Putamen (tissue), 1 donor: ENCODE measurements at places on chromosomes 4 and X.
A peak's percentile ranks its signal among the peaks of the same experiment; 100 is the strongest.

DNA sequence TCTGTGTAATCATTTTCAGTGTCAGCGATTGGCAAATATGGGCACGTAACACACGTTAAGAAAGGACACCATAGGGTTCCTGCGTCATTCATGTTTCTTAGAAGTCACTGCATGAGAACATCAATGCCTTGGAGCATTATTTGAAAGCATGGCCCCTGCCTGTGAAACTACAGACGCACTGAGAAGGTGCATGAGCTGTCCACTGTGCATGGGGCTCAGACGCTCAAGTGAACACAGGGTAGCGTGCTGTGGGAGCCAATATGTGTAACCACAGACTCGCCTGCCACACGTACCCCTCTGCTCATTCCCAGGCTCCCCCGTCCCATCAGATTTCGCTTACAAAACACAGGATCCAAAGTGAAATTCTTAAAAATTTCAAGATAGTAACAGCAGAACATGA is 6.5 kb downstream of the PPP2R2C start:
- no peak for DNase-seq

DNA sequence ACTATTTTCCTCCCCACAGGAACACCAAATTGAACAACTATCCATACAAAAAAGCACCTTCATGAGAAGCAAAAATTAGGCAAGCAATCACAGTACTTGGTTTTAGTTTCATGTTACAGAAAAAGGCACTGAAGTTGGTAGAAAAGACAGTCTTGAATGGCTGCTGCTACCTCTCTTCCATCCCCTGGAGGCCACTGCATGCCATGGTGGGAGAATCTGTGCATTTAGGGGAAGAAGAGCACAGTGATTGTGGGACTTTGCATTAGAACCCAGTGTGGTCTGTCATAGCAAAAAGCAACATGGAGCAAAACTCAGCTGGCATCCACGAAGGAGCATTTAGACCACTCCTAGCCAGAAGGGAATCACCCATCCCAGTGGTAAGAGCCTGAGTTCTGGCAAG is 941.9 kb downstream of the PCDH18 start:
- no peak for DNase-seq

- DNase-seq, result no peak
Measured at GRCh38 chr4:133150486-133151340, 1.6 kb downstream of the PCDH10 start.

DNA sequence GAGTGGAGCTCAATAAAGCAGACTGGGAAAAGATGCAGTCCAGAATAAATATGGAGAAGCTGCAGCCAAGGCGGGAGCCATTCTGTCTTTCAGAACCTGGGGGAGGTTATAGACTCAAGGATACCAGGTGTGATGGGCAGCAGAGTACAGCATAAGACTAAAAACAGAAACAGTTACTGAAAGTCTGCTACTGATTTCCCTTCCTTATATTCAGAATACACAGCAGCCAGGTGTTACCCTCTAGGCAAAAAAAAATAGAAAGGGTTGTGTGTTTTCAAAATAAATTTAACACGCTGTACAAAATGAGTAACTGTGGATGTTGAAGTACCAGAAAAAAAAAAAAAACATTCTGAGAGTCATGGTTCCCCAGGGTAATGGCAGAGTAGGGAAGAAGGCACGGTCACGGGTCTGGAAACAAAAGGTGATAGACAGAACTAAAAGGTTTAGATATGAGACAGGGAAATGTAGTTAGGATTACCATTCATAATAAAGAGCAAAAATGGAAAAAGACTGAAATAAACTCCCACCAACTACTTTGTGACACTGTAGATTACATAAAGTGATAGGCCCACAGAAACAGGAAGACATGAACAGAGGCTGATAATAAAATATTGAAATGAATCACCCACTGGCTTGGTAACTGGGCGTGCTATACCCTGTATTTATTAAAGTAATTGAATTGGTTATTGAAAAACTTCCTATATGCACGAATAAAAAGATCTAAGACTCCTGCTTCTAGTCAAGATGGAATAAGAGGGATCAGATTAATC is 10.8 kb upstream of the HHIP start:
- no peak for DNase-seq

DNA sequence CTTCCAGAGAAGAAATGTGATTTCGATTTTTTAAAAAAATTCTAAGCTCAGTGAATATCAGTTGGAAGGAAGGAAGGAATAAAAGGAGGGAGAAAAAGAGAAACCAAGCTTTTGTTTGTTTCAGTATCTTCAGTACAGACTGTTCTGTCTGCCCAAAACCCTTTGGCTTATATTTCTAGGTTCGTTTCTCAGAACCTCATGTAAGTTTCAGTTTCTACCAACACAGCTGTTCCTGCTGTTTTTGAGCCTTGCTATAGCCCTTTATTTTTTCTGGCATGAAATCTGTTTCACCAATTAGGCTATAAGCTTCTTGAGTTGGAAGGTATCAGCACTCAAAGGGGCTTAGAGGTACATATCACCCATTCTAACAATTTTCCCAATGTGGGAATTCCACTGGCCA is 157.9 kb downstream of the GBA3 start:
- no peak for DNase-seq

DNA sequence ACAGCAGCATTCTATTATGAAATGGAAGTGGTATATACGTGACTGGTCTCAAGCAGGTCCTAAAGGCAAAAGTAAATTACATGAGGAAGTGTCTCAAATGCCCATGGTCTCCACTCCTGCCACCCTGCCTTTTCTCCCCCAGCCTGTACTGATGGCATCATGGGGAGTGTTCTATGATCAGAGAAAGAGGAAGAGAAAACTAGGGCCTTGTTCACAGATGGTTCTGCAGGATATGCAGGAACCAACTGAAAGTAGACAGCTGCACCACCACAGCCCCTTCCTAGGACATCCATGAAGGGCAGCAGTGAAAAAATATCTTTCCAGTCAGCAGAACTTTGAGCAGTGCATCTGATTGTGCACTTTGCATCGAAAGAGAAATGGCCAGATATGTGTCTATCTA is 901.5 kb downstream of the ARAP2 start:
- DNase-seq, result no peak

DNA sequence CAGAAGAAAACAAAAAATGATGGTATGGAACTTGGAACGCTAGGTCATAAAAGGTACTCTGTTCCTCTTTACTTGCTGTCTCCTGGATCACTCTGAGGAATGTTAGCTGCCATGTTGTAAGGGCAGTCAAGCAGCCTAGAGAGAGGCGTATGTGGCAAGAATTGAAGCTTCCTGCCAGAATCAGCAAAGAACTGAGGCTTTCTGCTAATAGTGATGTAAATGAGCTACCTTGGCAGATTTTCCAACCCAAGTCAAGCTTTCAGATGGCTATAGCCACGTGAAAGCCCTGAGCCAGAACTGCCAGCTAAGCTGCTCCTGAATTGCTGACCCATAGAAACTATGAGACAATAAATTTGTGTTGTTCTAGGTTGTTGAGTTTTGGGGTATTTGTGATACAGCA is 38.7 kb downstream of the AASDH start:
- DNase-seq, result peak; percentile 52

GRCh38 chrX:102745513-102745856 is 24.9 kb downstream of the GPRASP3 start:
- no peak for DNase-seq

- DNase-seq, result no peak
Measured at GRCh38 chr4:121397941-121398601, 17.3 kb upstream of the QRFPR start.

DNA sequence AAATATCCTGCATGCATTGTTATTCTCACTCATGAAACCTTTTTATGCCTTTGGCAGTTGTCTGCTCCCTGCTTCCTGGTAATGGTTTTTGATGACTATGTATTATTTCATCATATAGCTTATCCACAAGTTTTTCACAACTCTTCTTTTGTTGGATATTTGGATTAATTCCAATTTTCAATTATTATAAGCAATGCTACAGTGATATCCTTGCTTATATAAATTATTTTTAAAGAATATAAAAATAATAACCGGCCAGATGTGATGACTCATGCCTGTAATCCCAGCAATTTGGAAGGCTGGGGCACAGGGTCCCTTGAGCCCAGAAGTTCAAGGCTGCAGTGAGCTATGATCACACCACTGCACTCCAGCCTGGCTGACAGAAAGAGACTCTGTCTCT is 47.0 kb downstream of the ASIC5 start:
- no peak for DNase-seq

DNA sequence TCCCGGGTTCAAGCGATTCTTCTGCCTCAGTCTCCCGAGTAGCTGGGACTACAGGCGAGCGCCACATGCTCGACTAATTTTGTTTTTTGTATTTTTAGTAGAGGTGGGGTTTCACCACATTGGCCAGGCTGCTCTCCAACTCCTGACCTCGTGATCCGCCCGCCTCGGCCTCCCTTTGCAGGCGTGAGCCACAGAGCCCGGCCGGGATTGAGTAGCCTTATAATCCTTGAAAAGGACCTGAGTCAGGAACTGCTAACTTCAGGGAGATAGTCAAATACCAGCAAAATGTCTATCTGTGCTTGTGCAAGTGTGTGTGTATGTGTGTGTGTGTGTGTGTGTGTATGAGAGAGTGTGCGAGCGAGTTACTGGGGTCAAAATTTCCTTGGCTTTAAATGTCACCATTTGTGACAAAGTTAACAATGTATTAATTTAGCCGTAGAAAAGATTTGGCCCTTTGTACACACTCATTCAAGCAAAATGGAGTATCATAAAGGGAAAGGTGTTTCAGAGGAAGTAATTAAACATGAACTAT is 1.8 kb upstream of the KDM6A start:
- no peak for DNase-seq

DNA sequence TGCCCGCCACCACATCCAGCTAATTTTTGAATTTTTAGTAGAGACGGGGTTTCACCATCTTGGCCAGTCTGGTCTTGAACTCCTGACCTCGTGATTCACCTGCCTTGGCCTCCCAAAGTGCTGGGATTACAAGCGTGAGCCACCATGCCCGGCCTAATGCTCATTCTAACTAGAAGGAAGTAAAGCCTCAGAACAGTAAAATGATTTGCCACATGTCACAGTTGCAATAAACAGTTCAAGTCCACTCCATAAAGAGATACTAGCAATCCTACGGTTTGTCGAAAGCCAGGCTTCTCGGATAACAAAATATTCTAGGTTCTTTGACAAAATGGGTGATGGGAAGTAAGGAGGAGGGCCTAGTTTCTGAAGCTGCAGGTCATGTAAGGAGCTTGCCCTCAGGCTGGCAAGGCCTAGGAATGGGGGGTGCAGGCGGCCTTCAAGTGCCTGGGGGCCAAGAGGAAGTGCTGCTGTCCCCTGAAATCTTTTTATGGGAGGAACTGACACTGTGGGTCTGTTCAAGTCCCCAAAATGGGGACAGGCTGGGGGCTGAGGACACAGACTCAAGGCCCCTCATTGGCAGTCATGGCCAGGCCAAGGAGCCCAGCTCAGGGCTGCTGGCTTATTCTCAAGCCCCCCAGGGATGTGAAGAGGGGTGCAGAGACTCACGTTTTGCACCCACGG is 31.8 kb upstream of the ACSL1 start:
- no peak for DNase-seq

GRCh38 chr4:177097291-177097690 is 212.4 kb upstream of the NEIL3 start:
- DNase-seq, result no peak

DNA sequence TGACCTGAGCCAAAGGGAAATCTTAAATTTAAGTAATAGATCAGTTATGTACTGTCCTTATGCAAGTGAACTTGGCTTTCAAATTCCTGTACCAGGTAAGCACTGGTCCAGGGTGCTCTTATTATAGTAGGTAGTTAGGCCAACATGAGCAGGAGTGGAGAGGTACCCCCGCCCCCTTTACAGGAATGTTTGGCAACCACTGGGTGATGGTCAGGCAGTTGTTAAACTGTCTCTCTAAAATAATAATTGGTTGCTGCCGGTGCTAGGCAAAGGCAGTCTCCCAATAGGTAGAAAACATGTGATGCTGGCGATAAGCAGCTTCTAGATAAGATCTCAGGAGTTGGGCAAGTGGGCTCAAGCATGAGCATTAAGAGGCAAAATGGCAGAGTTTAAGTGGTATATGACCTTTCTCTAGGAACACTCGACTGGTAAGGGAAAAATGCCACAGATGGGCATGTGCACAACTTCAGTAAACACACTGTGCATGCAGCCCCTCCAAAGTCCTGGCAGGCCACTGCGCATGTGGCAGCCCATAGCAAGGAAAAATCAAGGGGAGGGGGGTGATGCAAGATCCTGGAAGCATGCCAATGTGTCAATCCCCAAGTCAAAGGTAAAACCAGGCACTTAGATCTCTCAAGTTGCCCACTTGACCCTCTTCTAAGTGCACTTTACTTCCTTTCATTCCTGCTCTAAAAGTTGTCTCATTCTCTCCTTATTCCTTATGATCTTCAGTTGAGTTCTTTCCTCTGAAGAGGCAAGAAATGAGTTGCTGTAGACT is 1239.7 kb downstream of the C4orf33 start:
- no peak for DNase-seq

- no peak for DNase-seq
Measured at GRCh38 chr4:69214716-69215115, at the start of gene UGT2B11. Gene UGT2B11, minus strand, starts transcription at chr4:69214748. Its CDS starts 26 bp downstream, at chr4:69214722.

DNA sequence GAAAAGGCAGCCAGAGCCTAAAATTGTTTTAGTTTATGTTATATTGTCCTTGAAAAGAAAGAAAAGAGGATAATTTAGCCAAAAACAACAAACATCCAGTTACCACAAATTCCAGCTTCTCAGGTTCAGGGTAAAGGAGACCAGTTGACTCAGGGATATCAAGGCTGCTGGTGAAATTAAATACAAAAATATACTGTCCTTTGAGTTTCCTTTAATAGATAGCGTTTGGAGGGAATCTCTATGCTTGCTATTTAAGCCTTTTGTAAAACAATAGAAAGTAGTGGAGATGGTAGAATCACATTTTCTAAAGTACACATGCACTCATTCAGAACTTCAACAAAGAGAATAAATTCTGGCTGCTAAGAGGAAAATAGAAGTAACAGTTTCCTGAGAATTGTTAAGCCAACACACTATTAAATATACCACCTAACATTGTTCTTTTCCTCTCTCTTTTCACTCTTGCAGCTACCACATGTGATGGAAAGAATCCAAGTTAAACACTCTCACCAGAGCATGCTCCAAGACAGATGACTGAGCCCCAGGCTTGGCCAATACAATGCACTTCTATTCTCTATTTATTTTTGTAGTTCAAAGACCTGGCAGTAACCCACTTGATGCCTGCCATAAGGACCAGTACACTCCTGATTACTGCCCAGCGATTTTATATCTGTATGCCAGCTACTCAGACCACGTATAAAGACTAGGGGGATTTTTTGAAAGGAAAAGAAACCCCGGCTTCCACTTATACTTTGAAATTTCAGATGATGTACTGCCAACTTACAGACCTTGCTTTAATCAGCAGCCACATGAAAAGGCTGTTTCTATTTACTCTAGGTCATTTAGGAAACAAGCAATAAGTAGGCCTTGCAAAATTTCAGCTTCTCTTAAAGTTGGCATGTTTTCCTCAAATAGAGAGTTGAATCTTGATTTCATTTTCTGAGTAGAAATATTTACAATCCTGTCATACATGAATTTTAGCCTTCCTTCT is 756.9 kb downstream of the FAT4 start:
- peak; percentile 59 for DNase-seq
